ENCODE measurements at places on chromosomes 5 and 9.

DNA sequence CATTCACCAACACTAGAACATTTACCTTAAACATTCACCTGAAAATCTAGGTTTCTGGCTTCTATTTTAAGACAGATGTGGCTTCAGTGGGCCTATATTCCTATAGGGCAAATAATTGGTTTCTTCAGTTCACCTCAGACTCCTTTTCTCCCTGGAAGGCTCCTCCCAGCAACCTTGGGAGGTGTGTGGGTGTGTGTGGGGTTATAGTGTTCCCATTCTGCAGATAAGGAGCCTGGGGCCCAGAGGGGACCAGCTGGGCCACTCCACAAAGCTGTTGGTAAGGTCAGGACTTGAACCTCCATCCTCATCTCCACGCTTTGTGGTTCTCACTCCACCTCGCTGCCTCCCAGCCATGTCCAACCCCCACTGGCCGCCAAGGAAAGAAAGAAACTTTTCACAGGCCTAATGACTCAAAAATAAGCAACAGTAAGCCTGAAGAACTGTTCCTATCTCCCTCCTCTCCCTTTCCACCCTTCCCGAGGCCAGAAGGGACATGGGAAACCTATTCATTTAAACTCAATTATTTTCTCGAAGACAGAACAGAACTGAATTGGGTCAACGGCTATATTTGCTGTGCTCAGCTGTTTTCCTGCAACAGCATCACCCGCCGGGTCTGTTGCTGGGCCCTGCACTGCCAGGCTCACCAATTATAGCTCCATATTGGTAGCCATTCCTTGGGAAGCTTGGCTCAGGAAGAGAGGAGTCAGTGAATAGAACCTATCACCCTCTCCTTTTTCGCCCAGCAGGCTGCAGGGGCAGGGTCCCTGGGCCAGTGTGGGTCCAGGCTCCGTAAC is 78.5 kb downstream of the DAB2IP start:
- no peak for DNase-seq

- DNase-seq: no peak
Measured at GRCh38 chr9:120741191-120741590, 26.9 kb upstream of the MEGF9 start.

GRCh38 chr5:68652534-68652965 is 437.0 kb downstream of the PIK3R1 start:
- DNase-seq: no peak

GRCh38 chr9:137715321-137715720 is 96.5 kb downstream of the EHMT1 start:
- no peak for DNase-seq

- DNase-seq: no peak
Measured at GRCh38 chr9:116467740-116468351, 219.3 kb upstream of the TRIM32 start.
